Hepatic stellate cell (primary cell): ENCODE measurements at places on chromosomes 12 and 14.

- no peak for DNase-seq
Measured at GRCh38 chr12:79558924-79559469, 131.8 kb downstream of the PAWR start.

- no peak for DNase-seq
Measured at GRCh38 chr14:74979442-74980397, 23.0 kb upstream of the EIF2B2 start.

GRCh38 chr12:64900540-64900939 lies 76.1 kb downstream of the TBC1D30 start:
- peak; percentile 16 for DNase-seq

GRCh38 chr12:131153956-131154355 lies 200.2 kb downstream of the ADGRD1 start:
- DNase-seq = no peak
